ENCODE measurements at places on chromosomes 2 and 18.

DNA sequence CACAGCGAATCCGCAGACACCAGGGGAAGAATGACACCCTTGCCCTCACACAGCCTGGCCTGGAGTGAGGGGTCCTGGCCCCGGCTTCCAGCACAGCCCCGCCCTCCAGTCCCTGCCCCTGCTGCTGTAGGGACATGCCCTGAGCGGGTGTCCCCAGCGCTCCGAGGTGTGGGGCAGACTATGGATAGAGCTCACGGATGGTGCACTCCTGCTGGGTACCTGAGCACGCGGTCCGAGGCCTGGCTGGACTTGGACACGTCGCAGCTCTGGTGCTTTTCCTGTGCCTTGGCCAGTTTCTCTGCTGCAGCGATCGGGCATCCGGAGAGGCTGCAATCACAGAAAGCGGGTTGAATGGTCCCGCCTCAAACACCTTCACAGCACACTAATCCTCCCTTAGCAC lies 165.7 kb upstream of the PXDN start:
- DNase-seq: no peak

GRCh38 chr18:28168725-28169124 lies 8.2 kb downstream of the CDH2 start:
- no peak for DNase-seq

DNA sequence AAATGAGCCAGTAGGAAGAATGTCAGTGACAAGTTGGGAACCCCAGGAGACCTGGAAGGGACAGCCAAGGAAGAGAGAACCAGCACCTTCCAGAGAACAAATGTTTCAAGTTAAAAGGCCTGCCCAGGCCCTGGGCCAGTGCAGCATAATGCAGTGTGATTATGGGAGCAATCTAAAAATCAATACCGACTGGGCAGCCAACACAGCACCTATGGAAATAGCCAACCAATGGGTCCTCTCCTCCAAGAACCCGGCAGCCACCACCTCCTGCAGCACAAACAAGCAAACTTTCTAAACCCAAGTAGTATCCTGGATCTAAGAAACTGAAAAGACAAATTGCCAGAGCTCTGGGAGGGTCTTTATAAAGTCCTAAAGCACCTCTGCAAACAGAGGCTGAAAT lies 71.7 kb downstream of the CLHC1 start:
- no peak for DNase-seq

DNA sequence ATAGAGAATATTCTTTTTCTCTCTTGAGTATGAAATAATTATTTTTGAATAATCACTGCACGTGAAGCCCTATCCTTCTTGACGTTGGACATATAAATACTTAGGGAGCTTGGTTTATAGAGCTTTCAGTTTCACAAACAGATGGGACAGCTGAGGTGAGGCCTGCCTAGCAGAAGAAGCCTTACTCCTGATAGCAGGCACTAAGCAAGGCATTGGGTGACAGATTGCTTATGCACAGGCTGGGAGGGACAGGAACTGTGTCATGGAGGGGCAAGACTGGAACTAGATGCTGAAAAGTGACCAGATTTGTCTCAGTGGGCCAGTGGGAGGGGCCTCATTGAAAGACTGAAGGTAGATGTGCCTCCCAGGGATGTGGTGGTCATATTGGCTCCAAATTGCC lies 220.8 kb downstream of the NEDD4L start:
- DNase-seq: no peak

DNA sequence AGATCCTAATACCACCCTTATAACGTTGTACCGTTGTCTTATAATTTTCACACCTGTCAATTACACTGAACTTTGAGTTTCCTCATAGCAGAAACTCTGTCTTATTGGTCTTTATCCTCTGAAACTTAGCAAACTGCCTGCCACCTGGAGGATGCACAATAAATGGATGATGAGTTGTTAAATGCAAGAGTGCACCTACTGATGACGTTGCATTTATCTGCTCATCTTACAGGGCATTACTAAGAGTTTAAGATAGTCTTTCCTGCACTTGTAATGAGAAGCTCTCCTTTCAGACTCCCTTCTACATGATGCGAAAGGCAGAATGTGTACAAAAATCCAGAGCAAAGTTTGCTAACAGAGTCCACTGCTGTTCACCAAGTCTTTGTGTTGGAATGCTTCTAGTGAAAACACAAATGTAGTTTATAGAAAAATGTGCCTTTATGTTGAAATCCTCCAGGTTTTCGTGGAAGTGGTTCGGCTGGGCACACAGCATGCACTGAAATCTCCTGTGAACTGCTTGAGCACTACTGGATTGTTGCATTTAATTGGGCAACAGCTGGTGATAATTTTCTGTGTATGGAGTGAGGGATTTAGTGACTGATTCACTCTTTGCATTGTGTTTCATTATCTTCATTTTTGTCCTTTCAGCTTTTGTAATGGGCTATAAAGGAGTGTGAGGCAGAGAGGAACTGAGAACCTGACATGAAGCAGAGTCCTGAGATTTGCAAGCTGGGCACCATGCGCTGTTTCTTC lies 665.8 kb upstream of the ID2 start:
- no peak for DNase-seq

DNA sequence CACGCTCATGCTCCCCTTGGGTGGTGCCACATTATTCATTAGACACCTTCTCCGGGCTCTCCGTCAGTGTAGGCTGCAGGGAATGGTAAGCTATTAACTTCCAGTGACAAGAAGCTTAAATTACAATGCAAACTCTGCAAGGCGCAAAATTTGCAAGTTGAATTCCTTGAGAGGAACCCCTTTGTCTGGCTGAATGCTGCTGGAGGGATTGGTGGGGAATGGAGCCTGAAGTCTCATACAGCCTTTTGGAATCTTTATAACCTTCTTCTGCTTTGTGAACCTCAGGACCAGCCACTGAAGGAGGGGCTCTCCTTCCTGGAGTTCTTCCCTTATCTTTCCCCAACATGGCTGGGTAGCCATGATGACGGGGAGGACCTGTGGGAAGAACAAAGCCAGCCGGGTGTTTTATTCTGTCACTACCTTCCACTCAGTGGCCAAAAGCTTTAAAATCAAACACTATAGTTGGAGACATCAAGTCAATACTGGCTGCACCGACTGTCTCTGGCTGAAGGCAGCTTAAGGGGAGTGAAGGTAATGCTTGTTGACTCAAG lies 220.9 kb upstream of the EPHA4 start:
- peak; percentile 8 for DNase-seq

GRCh38 chr2:40244675-40245074 lies 207.2 kb downstream of the SLC8A1 start:
- peak; percentile 27 for DNase-seq

- no peak for DNase-seq
Measured at GRCh38 chr2:39642051-39642718, 23.5 kb upstream of the TMEM178A start.

- DNase-seq: no peak
Measured at GRCh38 chr18:30572214-30572613, 470.3 kb downstream of the DSC3 start.

DNA sequence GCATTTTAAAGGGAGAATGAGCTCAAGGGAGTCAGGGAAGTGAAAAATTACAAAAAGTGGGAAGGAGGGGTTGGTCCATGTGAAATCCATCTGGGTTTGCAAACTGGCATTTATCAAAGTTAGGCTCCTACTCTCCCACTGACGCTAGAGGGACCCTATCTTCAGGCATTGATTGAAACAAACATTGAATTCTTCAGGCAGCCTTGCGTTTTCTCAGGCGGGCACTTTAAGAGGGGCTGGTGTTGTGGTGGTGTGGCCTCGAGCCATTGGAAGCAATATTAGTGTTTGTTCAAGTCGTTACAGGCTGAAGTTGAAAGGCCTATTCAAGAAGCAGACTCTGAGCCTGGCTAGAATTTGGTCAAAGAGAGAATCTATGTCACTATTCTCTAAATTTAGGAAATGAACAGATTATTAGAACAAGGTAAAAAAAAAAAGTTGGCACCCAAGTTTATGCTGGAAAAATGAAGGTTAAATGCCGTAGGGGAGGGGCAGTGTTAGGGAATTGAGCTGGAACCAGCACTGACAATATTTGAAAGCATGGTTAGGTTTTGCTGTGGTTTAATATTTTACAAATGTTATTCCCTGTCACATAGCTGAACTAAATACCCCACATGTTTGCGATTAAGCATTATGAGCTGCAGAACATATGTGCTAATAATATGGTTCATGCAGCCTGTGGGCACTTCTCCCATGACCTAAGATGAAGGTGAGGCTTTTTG lies 36.8 kb downstream of the STON1 start:
- no peak for DNase-seq

DNA sequence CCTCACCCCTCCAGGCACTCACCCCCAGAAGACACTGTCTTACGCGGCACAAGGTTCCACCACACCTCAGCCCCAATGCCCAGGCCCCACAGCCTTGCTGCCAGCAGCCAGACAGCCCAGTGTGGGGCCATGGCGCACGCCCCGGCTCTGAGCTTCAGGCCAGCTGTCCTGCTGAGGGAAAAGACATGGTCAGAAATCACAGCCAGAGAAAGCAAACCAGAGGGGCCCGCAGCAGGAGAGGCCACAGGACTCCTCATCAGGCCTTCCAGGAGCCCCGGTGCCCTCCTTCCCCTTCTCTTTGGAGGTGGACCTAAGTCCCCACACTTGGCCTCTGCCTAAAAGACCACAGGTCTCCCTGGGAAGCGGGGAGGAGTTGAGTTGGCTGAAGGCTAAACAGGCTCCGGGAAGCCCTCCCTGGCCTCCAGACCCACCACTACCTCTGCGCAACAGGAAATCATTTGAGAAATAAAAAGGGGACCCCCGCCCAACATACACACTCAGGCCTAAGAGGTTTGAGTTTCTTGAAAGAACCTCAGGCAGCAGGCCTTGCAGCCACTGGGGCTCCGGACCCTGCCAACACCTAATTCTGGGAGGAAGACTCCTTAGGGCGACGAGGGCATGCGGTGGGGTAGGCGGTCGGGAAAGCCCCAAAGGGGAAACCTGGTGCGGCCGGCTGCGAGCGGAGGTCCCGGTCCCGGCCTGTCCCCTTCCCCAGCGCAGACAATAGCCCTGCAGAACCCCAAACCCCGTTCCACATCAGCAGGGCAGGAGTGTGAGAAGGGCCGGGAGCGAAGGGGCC lies 1.9 kb downstream of the SEMA4C start:
- no peak for DNase-seq

- peak; percentile 86 for DNase-seq
Measured at GRCh38 chr2:43041661-43042360, 184.6 kb downstream of the ZFP36L2 start.

DNA sequence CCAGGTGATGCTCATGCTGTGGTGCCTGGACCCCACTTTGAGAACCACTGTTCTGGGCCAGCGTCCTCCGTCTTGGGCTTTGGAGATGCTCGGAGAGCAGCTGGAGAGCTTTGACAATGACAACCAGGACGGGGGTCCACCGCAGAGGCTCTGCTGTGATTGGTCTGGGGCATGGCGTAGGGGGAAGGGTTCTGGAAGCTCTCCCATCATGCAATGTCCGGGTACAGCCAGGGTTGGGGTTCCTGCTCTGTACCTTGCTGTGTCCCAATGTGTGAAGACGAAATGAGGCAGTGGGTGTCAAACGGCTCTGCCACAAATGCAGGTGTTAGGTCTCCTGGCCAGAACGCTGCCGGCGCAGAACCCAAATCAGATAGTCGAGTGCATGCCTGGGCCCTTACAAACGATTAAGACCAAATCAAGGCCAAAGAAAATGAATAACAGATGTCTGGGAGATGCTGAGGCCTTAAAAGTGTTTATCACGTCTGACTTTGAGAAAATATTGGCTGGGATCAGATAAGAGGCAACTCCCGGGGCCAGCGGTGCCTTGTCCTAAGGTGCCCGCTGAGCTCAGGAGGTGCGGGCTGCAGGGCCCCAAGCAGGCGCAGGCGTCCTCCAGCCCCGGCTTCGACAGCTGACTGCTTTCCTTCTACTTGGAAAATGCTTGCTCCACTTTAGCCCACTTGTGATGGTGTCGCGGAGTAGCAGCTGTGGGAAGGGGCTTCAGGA lies 117.2 kb downstream of the VAPA start:
- no peak for DNase-seq

Data from nephron progenitor cell (in vitro differentiated cells).